ENCODE measurements at places on chromosomes 5 and 9.
A peak's percentile ranks its signal among the peaks of the same experiment; 100 is the strongest.

DNA sequence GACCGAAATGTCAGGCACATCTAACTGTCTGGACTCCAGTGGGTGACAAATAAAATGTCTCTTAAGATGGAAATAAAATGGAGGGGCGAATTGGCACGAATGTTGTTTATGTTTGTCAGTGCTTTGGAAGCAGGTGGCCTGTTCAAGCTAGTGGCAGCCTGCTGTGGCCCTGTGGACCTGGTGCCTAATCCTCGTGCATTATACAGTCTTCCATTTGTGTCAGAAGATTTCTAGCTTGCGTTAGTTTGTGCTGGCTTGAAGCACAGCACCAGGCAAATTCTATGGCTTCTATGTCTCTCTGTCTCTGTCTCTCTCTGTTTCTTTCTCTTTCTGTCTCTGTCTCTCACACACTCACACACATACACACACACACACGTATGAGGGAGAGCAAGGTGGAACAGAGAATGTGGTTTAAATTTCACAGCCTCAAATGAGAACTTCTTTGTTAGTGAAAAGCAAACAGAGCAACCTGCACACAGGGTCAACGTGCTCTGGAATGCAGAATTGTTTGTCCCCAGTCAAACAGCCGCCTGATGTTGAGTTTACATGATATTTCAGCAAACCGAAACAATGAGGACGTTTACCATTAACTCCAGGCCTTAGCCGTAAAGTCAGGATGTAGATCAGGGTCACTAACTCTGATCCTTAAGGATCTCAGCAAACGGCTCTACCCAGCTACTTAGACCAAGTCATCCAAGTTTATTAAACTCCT, 39.0 kb upstream of the CD180 start:
- DNase-seq: no peak

GRCh38 chr5:99030906-99031440, 102.2 kb upstream of the CHD1 start:
- DNase-seq: no peak

DNA sequence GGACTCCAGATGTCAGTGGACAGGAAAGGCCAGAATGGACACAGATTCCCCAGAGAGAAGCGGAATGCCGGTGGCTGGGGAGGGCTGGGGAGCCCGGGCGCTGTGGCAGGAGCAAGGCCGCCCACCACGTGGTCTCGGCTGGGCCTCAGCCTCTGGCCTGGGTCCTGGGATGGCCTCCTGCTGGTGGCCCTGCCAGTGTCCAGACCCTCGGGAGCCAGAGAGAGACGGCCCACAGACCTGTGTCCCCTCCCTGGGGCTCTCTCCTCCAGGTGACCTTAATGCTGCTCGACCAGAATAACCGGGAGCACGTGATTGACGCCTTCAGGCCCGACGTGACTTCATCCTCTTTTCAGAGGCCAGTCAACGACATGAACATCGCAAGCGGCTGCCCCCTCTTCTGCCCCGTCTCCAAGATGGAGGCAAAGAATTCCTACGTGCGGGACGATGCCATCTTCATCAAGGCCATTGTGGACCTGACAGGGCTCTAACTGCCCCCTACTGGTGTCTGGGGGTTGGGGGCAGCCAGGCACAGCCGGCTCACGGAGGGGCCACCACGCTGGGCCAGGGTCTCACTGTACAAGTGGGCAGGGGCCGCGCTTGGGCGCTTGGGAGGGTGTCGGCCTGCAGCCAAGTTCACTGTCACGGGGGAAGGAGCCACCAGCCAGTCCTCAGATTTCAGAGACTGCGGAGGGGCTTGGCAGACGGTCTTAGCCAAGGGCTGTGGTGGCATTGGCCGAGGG, 19.0 kb downstream of the FBXW5 start:
- no peak for DNase-seq

DNA sequence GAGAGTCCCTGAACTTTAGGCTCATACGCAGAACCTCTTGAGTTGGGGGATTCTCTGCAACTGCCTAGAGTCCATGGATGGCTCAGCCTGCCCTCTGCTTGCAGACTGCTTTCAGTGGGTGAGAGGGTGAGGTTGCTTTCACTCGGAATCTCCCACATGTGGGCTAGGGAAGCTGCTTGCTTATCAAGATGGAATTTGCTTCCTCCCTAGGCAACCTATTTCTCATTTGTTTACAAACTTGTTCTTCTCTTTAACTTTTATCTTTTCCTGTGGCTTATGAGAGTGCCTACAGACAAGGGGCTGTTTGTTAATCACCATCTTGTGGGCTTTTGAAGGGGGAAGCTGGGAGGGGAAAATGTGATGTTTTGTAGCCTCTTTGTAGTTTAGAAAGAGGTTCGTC, 10.0 kb downstream of the TLE4 start:
- DNase-seq: peak; percentile 68

DNA sequence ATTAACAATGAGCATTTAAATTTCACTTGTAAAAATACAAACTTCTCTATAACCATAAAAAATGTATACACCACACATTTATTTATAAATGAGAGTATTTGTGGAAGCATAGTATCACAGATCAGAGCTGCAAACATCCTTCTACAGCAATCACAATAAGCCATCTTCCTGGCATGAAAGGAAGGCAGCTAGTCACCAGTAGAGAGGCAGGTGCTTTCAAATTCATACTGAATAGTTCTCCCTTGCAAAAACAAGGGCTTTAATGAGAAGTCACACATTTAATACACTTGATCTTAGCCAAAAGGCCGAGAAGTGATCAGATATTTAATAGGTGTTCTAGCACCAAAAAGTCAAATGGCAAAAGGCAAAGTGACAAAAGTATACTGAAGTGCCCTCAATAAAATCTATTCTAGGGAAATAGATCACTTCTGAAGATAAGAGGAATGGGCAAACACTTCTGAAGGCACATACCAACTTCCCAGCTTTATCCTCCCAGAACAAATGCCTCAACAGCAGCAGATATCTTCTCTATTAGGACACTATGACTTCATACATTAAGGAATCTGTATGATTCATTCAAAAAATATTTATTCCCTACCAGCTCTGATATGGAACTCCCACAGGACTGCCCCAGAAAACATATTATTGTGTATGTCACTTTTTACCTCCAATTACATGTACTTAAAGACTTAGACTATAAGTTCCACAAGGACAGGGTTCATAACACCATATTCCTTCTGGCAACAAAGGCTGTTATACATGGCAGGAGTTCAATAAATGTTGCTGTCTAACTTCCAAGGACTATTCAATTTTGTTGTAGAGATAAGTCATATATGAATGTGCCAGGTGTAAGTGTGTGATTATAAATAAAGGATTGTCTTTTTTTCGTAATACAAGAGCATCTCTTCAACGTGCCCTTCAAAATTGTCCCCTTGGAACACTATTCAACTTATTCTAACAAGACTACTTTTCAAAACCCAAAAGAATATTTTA, 31.7 kb downstream of the MAPKAP1 start:
- no peak for DNase-seq

DNA sequence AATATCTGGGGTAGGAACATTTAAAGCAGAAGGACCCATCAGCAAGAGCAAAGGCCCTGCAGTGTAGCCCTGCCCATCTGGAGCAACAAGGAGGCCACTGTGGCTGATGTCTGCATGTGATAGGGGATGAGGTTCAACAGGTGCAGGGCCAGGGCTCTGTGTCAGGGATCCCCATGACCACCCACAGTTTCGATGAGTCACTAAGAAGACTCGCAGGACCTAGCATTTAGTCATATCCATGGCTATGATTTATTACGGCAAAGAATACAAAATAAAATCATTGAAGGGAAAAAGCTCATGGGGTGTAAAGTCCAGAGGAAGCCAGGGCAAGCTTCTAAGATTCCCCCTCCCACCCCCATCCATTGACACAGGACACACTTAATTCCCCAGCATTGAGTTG, 188.6 kb downstream of the ADGRV1 start:
- DNase-seq: no peak

- no peak for DNase-seq
These were observed 64.9 kb downstream of the CCDC171 start for GRCh38 chr9:15617782-15618181.

DNA sequence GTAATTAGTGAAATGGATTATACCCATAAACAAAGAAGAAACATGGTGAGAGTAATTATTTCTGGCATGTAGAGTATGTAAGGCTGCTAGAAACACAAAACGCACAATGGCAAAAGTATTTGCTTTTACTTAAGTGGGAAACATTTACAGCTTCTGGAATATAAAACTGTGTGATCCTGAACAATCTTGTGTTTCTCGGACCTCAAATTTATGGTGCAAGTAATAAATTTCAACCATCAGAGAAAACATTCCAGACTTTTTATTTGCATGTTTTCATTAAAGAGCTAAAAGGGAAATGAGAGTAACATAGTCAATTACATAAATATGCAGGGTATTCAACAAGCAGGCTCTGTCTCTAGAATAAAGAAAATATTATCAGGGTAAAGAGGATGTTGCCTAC, 17.2 kb upstream of the PRR16 start:
- no peak for DNase-seq

GRCh38 chr5:24272741-24273140, 372.0 kb downstream of the CDH10 start:
- DNase-seq: peak; percentile 0

- no peak for DNase-seq
These were observed 53.9 kb downstream of the CFAP95 start for GRCh38 chr9:69874301-69875060.

DNA sequence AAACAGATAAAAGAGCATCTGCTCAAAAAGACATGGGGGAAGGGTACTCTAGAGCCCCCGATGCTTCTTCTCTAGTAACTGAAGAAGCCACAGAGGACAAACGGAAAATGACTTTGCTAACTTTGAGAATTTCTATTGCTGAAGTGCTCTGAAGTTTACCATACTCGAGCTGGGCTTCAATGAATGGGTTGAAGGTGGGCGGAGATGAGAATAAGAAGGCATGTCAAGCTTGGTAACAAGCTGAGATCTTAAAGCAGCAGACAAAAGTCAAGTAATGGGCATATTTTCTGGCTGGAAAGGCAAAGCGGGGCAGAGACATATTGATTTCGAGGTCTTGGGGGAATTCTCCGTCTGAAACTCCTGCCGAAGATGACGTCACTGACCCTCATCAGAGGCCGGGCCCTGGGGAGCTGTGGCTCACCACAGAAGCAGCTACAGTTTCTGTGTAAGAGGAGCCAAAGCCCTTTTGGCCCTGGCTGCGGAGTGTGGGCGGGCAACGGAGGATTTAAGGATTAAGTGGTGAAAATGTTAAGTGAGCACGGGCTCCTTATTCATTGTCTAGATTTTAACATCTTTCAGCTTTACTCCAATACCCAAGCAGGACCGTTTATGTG, 115.8 kb upstream of the SLIT3 start:
- no peak for DNase-seq

- no peak for DNase-seq
These were observed 94.3 kb downstream of the MVB12B start for GRCh38 chr9:126420643-126421564.

- no peak for DNase-seq
These were observed 309.1 kb downstream of the RAB3C start for GRCh38 chr5:58891971-58892343.

DNA sequence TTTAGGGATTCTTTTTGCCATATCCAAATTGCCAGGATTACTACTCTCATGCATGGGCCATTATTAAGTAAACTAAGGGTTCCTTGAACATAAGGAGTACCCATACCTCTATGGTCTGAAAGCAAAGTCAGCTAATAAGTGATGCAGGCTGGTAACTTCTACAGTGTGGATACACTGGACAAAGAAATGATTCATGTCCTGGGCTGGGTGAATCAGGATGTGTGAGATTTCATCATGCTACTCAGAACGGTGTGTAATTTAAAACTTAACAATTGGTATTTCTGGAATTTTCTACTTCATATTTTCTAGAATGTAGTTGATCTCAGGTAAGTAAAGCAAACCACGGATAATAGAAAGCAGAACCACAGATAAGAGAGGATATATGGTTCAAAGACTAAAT, 428.8 kb downstream of the CHSY3 start:
- DNase-seq: no peak

DNA sequence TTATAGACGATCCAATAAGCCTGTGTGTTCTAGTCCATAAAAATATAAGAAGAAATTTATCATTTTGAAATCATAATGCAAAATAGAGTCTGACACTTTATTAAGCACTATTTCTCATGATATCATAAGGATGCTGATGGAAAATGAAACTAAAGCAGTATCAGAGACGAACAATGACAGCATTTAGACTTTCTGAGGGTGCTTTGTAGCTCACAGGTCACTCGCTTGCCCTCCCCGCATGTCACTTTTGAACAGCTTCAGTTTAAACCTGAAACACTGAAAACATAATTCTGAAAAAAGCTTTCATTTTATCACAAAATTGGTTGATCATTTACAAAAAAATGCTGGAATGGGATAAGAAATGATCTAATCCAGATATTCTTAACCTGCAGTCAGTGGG, 247.1 kb downstream of the EBF1 start:
- DNase-seq: no peak

- peak; percentile 8 for DNase-seq
These were observed 1.3 kb downstream of the GNG10 start for GRCh38 chr9:111662576-111663300.

DNA sequence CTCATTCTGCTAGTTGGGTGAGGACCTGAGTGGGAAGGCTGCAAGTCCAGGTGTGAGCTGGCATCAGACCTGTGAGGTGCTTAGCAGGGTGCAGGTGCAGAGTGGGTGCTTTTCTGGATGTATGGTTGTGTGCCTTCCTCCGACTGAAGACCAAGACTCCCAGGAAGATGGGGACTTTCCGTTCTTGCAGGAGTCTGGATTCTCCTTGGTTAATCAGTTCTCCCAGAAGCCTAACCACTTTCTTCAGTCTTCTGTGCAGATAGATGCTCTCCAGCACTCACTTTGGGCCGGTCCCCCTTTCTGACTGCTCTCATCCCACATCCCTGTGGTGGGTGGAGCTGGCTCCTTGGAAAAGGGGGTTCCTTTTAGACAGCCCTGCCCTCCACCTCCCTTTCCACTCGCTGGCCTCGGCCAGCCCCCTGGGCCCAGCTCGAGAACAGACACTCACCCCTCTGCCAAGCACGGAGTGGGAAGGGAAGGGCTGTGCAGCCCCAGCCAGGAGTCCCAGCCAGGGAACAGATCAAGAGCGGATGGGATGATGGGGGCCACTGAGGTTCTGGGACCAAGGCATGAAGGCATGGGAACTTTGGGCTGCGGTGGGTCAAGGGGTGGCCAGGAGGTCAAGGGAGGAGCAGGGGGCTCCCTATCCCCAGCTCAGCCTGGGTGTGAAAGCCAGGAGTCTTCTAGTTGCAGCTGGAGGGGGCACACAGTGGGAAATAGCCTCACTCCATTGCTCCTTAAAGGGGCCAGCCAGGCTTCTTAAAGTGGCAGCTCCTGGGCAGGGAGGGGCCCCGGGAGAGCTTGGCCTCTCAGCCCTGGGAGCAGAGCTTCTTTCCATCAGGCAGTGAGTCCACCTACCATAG, 62.4 kb downstream of the FGF18 start:
- no peak for DNase-seq
